ENCODE measurements at places on chromosomes 5 and 9. TPM values are rescaled to one million over a fixed set of nuclear protein-coding genes. Genes with fewer than 3 reads are reported as not detected.

Gene BSPRY
- not detected for total RNA-seq

Gene C5orf58
- not detected for total RNA-seq

Gene DOCK8
- total RNA-seq = 0.27 TPM

Gene CNTLN
- total RNA-seq = 6.0 TPM

Gene SLC12A7
- 29.9 TPM for total RNA-seq

Gene TMEM161B
- 9.5 TPM for total RNA-seq

Gene CFAP90
- 0.30 TPM for total RNA-seq

Gene SIL1
- 24.3 TPM for total RNA-seq

Gene ELOVL7
- 8.7 TPM for total RNA-seq

Gene FAM78A
- total RNA-seq = 0.31 TPM

Gene OR1J1
- not detected for total RNA-seq

Gene OR1J2
- not detected for total RNA-seq

Gene BDP1
- 8.3 TPM for total RNA-seq

Gene CD274
- 1.4 TPM for total RNA-seq

Gene PLAC8L1
- not detected for total RNA-seq

Gene FAM221B
- not detected for total RNA-seq

Gene PCDHGA4
- total RNA-seq = 0.16 TPM

Gene MZB1
- not detected for total RNA-seq

Gene NTRK2
- not detected for total RNA-seq

Gene FAM200C
- total RNA-seq = 2.2 TPM

Gene FOXD4L6
- total RNA-seq = not detected

Gene ADGRD2
- total RNA-seq = not detected

Gene ZNF300
- 2.8 TPM for total RNA-seq

Gene SGCD
- total RNA-seq = 4.1 TPM

Gene FCN2
- not detected for total RNA-seq

Gene EGFLAM
- total RNA-seq = 0.21 TPM

Gene ADAMTSL1
- 0.13 TPM for total RNA-seq

Gene IL3
- not detected for total RNA-seq

Gene PCA3
- not detected for total RNA-seq

Gene IL33
- total RNA-seq = 0.23 TPM

Gene TUSC1
- total RNA-seq = 6.6 TPM

Gene SPINK6
- total RNA-seq = 0.45 TPM

Gene GMCL2
- not detected for total RNA-seq

Gene IL9
- total RNA-seq = not detected

Gene PRRX2
- total RNA-seq = 9.5 TPM

Gene DMRT3
- not detected for total RNA-seq

Gene PRDM9
- total RNA-seq = not detected

Gene CCL27
- not detected for total RNA-seq

Gene SHOC1
- not detected for total RNA-seq

Gene FRMPD1
- 0.10 TPM for total RNA-seq

Gene NREP
- 2.8 TPM for total RNA-seq

Gene PCDHA7
- total RNA-seq = 0.10 TPM

Gene CCDC192
- total RNA-seq = not detected

Gene ERAP2
- 1.1 TPM for total RNA-seq

Gene FBP2
- not detected for total RNA-seq

Gene SPARC
- 18.8 TPM for total RNA-seq

Gene TSSK1B
- total RNA-seq = not detected

Gene SPATA31D3
- total RNA-seq = not detected

Gene SSBP2
- 9.2 TPM for total RNA-seq

Gene ADCY2
- not detected for total RNA-seq

Gene FRRS1L
- 0.13 TPM for total RNA-seq
